ENCODE measurements at places on chromosomes 2 and 18. TPM values are rescaled to one million over a fixed set of nuclear protein-coding genes. Genes with fewer than 3 reads are reported as not detected.

- no peak for DNase-seq
These were observed 128.3 kb upstream of the SIX3 start for GRCh38 chr2:44813165-44813564.

DNA sequence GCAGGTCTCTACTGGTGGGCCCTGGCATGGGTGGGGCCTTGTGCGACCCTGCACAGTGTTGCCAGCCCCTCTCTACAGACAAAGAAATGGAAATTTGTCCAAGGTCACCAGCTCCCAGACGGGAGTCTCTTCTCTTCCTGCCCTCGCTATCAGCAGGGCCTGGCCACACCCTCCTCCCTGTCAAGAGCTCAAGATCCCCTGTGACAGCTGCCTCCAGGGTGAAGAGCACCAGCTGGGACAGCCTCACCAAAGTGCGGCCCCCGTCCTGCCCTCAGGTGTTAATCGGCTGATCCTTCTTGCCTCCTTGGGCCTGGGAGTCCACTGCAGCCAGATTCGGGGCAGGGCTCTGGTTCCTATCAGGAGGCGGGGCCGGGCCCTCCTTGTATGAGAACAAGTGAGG, 259.1 kb downstream of the TWIST2 start:
- no peak for DNase-seq

GRCh38 chr2:212832211-212833195, 293.9 kb upstream of the ERBB4 start:
- no peak for DNase-seq

- no peak for DNase-seq
These were observed 1003.5 kb upstream of the NRXN1 start for GRCh38 chr2:52035391-52035790.

GRCh38 chr2:3399829-3400228, 20.3 kb downstream of the TRAPPC12 start:
- DNase-seq: no peak

GRCh38 chr18:25169701-25170100, 182.3 kb downstream of the ZNF521 start:
- no peak for DNase-seq

DNA sequence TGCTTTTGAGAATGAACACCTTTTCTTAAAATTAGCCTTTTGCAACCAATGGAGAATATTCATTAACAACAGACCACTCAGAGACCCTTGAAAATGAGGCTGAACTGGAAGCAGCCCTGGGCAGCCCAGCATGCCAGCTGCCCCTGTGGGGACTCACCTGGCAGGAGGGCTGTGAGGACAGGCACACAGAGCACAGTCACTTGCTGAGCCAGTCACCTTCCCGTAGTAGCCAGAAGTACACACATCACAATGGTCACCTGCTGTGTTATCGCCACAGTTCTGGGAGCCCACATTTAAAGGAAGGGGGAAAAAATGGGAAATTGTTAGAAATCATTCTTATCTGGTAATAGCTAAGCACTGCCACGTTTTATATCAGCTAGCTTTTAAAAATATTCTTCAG, 115.5 kb downstream of the LAMA1 start:
- DNase-seq: no peak

SCN2A gene
- 0.24 TPM for total RNA-seq

TMEM17 gene
- total RNA-seq: 1.0 TPM

SERPINB4 gene
- total RNA-seq: 2.5 TPM

Measured in thymus (tissue), 14 donors.